ENCODE measurements at places on chromosomes 16 and 17. TPM values are rescaled to one million over a fixed set of nuclear protein-coding genes. Genes with fewer than 3 reads are reported as not detected.

- H3K4me3 ChIP-seq: no peak overlapping the region
- H3K27me3 ChIP-seq: no peaks in the 10 kb centered on the region
- H3K27ac ChIP-seq: peak overlapping the region; percentile 76
- DNase-seq: no peak
These were observed 7.9 kb downstream of the SLC5A10 start for GRCh38 chr17:18959845-18960240.

TPSD1 gene
- not detected for total RNA-seq

NEUROD2 gene
- not detected for total RNA-seq

- no peak within 1 kb of the TSS for H3K27ac ChIP-seq
- no peaks in the 10 kb centered on the region for H3K27me3 ChIP-seq
- H3K36me3 ChIP-seq: no peaks in the 10 kb centered on the region
- no peak for DNase-seq
These were observed at the start of gene MYH3 for GRCh38 chr17:10657148-10657547. TSS of gene MYH3 (minus strand) at chr17:10657309. CDS start at chr17:10655064, 2,245 bp downstream.

JMJD6 gene
- total RNA-seq: 59.3 TPM
